CD4-positive, CD25-positive, alpha-beta regulatory T cell (primary cell): ENCODE measurements at places on chromosomes 1 and 21.
A peak's percentile ranks its signal among the peaks of the same experiment; 100 is the strongest.

DNA sequence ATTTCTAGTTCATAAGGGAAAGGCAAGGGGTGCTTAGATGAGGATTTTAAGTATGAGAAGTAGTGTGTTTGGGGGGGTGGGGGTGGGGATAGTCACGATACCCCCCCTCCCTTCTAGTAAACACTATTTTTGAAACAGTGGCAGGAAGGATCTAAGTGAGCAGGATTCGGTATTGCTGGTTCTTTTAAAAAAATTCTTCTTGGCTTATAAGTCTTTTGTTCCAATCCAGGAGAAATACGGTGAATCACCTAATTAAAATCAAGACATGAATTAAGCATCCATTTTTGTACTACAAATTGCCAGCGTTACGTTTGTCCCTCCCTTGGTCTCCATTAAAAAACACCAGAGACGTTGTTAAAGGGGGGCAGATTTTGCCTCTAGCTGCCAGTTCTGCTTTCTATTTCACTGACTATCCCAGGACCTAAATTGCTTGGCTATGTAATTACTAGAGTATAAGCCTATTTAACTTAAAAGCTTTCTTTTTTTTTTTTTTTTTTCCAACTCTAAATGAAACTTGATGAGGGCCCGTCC lies 911 bp downstream of the LMO4 start:
- no peak overlapping the region for H3K27ac ChIP-seq
- H3K36me3 ChIP-seq: no peaks in the 10 kb centered on the region
- no peak for DNase-seq

DNA sequence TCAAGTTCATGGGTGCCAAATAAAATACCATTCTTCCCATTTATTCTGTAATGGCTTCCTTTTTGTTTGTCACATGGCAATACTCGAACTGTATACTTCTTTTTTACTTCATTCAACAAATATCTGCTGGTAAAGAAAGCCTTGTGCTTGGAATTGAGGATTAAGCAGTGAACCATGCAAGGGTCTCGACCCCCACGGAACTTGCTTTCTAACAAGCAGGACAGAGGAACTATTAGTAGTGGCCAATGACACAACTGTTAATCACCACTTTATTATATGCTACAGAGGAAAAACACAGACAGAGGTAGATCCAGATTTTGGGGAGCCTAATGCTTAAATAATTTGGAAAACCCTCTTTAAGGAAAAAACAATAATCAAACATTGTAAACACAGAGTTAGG lies 542.2 kb downstream of the DPYD start:
- no peaks in the 10 kb centered on the region for H3K27me3 ChIP-seq
- no peak overlapping the region for H3K27ac ChIP-seq
- H3K4me3 ChIP-seq: no peak overlapping the region
- no peaks in the 10 kb centered on the region for H3K4me1 ChIP-seq
- no peak for DNase-seq

DNA sequence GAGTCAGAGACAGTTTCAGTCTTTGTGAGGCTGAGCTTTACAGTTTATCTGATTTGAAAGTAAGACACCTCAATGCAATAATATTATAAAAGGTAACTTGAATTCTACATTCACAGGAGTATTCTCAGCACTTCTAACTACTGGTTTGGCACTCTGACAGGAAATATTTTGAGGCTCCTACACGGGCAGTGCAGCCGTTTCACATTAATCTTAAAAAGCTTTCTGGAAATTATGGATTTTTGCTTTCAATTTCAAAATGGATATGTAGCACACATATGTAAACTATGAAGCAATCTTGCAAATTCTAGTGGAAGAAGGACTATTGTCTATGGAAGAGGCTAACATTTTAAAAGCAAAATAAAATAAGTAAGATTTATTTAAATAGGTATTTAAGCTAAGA lies 262.9 kb upstream of the SNX7 start:
- DNase-seq: no peak
- H3K27me3 ChIP-seq: no peaks in the 10 kb centered on the region
- no peak overlapping the region for H3K4me3 ChIP-seq
- H3K27ac ChIP-seq: no peak overlapping the region
- H3K36me3 ChIP-seq: no peaks in the 10 kb centered on the region

DNA sequence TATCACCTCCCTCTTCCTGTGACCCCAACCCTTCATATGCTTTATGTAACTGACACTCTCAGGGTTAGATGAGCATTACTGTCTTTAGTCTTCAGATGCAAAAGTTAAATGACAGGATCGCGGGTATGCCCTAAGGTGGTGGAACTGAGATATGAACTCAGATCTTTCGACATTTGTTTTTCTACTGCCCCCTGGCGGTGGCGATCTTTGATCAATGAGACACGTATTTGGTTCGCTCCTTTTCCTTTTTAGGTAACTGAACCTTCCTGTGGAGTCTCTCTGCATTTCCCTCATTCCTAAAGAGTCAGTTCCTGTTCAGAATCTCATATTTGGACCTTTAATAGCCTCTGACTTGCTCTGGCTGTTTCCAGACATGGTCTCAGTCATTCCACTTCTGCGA lies 47.8 kb upstream of the ZP4 start:
- H3K27me3 ChIP-seq: no peaks in the 10 kb centered on the region
- no peaks in the 10 kb centered on the region for H3K4me1 ChIP-seq
- H3K27ac ChIP-seq: no peak overlapping the region
- DNase-seq: no peak

- H3K36me3 ChIP-seq: peaks cover 97% of the 10 kb centered on the region
- no peak overlapping the region for H3K27ac ChIP-seq
- H3K4me3 ChIP-seq: no peak overlapping the region
- no peaks in the 10 kb centered on the region for H3K27me3 ChIP-seq
- no peak for DNase-seq
- H3K4me1 ChIP-seq: peaks cover 5% of the 10 kb centered on the region
Observed at GRCh38 chr1:13781907-13782633, 82.1 kb downstream of the PRDM2 start.

DNA sequence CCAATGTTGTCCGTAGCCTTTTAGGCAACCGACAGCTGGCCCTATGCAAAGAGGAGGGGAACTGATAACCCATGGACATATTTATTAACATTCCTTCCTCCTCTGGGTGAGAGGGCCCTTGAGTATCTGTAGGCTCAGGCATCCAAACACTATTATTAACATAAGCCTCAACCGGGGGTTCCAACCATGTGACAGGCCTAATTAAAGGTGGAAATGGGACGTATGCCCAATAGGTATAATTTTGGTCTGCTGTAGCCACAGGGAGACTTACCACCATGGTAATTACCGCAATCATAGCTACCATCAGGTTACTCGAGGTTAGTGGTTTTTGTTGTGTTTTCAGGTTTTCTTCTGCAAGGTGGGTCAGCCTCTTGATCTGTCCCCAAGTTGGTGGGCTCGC lies 5.3 kb downstream of the DAP3 start:
- H3K4me1 ChIP-seq: peaks cover 41% of the 10 kb centered on the region
- H3K27ac ChIP-seq: no peak overlapping the region
- H3K27me3 ChIP-seq: no peaks in the 10 kb centered on the region

DNA sequence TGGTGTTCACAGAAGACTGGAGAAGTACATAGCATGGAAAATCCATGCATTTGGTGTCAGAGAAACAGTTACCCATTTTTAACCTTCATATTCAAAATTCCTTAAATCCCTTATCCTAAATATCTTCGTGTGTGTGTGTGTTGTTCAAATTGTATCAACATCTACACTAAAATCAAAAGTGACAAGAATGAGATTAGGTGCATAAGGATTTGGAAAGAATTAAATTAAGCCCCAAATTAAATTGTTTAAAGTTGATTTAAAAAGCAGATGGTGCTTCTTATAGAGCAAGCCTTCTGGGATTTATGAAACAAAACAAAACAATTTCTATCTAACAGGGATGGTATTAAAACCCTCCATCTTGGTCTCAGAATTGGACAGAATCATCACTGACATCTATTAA lies 4.7 kb downstream of the RSPH1 start:
- no peak overlapping the region for H3K4me3 ChIP-seq
- no peak for DNase-seq
- peaks cover 7% of the 10 kb centered on the region for H3K4me1 ChIP-seq
- no peaks in the 10 kb centered on the region for H3K36me3 ChIP-seq

GRCh38 chr1:205598841-205599668 lies 32.8 kb downstream of the ELK4 start:
- no peak overlapping the region for H3K4me3 ChIP-seq
- no peak for DNase-seq
- no peak overlapping the region for H3K27ac ChIP-seq
- H3K27me3 ChIP-seq: no peaks in the 10 kb centered on the region

GRCh38 chr1:226738995-226739695 lies at the start of gene ITPKB:
ITPKB (minus strand) TSS chr1:226739282; CDS start chr1:226737458, 1,824 bp downstream.
- H3K36me3 ChIP-seq: peaks cover 18% of the 10 kb centered on the region
- peak; percentile 92 for DNase-seq
- H3K4me3 ChIP-seq: peak within 1 kb of the TSS; percentile 95
- H3K27me3 ChIP-seq: no peaks in the 10 kb centered on the region
- H3K27ac ChIP-seq: peak within 1 kb of the TSS; percentile 81
- H3K4me1 ChIP-seq: peaks cover 33% of the 10 kb centered on the region

GRCh38 chr1:92934395-92935378 lies 26.6 kb downstream of the DIPK1A start:
- H3K4me1 ChIP-seq: peaks cover 16% of the 10 kb centered on the region
- no peak overlapping the region for H3K27ac ChIP-seq
- H3K27me3 ChIP-seq: no peaks in the 10 kb centered on the region
- H3K36me3 ChIP-seq: no peaks in the 10 kb centered on the region
- H3K4me3 ChIP-seq: no peak overlapping the region

- no peaks in the 10 kb centered on the region for H3K27me3 ChIP-seq
- H3K4me1 ChIP-seq: peaks cover 72% of the 10 kb centered on the region
- H3K36me3 ChIP-seq: no peaks in the 10 kb centered on the region
Observed at GRCh38 chr1:185565302-185565701, 168.9 kb upstream of the HMCN1 start.

- H3K4me1 ChIP-seq: no peaks in the 10 kb centered on the region
Observed at GRCh38 chr1:6330410-6330911, 63.1 kb downstream of the ACOT7 start.

DNA sequence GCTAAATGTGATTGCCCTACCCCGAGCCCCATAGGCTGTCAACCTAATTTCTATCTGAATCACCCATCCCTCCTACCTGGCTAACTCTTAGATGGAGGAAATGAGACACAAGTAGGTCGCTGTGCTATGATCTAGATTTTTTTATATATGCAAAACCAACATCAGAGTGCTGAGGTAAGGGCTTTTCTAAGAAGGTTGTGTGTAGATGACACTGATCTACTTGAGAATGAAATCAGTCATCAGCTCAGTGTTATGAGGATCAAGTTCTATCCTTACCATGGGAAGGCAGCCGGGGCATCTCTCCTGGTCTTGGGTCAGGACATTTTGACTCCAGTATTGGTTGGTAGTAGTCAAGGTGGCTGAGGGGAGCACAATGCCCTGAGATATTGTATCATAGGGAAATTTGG lies 23.6 kb downstream of the SLAMF1 start:
- DNase-seq: no peak
- H3K27me3 ChIP-seq: no peaks in the 10 kb centered on the region
- peak overlapping the region; percentile 72 for H3K4me3 ChIP-seq
- peaks cover 77% of the 10 kb centered on the region for H3K4me1 ChIP-seq
- H3K36me3 ChIP-seq: peaks cover 32% of the 10 kb centered on the region
- H3K27ac ChIP-seq: peak overlapping the region; percentile 99

DNA sequence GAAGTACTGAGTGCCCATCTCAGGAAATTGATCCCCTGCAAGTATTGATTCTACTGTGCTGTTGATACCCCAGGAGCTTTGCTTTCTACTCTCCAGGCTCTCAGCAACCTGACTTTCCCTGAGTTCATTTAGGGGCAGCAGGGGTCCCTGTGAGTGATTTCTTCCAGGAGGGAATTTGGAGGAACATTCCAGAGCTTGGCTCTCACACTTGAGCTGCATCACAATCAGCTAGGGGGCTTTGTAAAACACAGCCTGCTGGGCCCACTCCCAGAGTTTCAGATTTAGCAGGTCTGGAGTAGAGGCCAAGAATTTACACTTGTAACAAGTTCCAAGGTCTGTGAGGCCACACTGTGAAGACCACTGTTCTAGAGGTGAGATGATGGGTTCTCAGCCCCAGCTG lies 16.1 kb upstream of the ACTL8 start:
- H3K36me3 ChIP-seq: no peaks in the 10 kb centered on the region
- no peak overlapping the region for H3K4me3 ChIP-seq

GRCh38 chr1:184422490-184423233 lies 35.8 kb downstream of the C1orf21 start:
- H3K4me3 ChIP-seq: no peak overlapping the region
- H3K27me3 ChIP-seq: peaks cover 2% of the 10 kb centered on the region
- no peak overlapping the region for H3K27ac ChIP-seq
- no peaks in the 10 kb centered on the region for H3K36me3 ChIP-seq

GRCh38 chr1:225697428-225697827 lies 44.5 kb upstream of the ENAH start:
- no peak overlapping the region for H3K27ac ChIP-seq
- no peak overlapping the region for H3K4me3 ChIP-seq
- H3K27me3 ChIP-seq: no peaks in the 10 kb centered on the region
- no peaks in the 10 kb centered on the region for H3K36me3 ChIP-seq
- H3K4me1 ChIP-seq: no peaks in the 10 kb centered on the region
- no peak for DNase-seq

- no peak overlapping the region for H3K27ac ChIP-seq
- H3K27me3 ChIP-seq: no peaks in the 10 kb centered on the region
- no peaks in the 10 kb centered on the region for H3K4me1 ChIP-seq
- H3K4me3 ChIP-seq: no peak overlapping the region
- H3K36me3 ChIP-seq: no peaks in the 10 kb centered on the region
- no peak for DNase-seq
Observed at GRCh38 chr1:58434607-58435006, 111.9 kb downstream of the OMA1 start.

DNA sequence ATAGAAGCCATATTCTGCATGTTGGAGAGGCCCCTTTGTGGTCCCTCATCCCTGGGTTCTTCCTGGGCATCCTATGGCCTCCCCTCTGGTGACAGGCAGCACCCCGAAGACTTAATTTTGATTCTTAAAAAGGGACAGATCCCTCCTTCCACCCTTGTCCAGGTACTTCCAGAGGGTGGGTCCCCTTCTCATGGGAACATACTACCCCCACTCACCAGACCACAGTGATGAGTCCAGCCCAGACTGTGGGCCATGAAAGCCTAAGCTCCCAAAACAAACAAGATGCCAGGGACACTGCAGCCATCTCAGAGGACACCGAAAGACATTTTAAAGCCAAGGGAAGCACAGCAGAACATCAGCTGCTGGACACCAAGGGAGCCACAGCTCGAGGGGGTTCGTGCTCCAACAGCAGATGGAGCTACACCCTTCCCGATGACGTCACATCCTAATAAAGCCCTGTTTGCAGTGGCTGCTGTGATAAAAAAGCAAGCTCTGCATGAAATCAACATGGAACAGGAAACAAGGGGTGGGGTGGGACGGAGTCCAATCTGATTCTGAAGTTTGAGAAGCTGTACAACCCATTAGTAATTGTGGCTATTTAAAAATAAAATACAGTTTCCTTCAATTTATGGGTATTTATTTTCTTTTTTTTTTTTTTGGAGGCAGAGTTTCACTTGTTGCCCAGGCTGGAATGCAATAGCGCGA lies 32.4 kb downstream of the GNB1 start:
- peaks cover 76% of the 10 kb centered on the region for H3K4me1 ChIP-seq
- peaks cover 11% of the 10 kb centered on the region for H3K36me3 ChIP-seq
- no peaks in the 10 kb centered on the region for H3K27me3 ChIP-seq
- peak; percentile 75 for DNase-seq

DNA sequence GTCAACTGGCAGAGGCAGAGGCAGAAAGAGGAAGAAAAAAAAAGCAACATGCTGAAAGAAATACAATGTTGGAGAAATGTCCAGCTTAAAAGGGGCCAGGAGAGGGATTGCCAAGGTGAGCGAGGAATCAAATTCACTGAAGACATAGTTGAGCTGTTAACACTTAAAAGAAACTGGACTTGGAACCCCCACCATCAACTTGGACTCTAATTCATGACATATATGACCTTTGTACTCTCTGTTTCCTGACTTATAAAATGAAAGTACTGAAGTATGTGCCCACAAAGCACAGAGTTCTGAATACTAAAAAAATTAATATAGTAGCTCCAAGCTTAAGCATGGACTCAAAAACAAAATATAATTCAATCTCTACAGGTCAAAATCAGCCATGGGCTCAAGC lies 16.1 kb downstream of the PRR9 start:
- no peaks in the 10 kb centered on the region for H3K36me3 ChIP-seq
- no peak overlapping the region for H3K4me3 ChIP-seq
- no peaks in the 10 kb centered on the region for H3K4me1 ChIP-seq
- no peak overlapping the region for H3K27ac ChIP-seq
